Heart right ventricle (tissue), 16 donors: ENCODE measurements at places on chromosomes 11 and 22.

DNA sequence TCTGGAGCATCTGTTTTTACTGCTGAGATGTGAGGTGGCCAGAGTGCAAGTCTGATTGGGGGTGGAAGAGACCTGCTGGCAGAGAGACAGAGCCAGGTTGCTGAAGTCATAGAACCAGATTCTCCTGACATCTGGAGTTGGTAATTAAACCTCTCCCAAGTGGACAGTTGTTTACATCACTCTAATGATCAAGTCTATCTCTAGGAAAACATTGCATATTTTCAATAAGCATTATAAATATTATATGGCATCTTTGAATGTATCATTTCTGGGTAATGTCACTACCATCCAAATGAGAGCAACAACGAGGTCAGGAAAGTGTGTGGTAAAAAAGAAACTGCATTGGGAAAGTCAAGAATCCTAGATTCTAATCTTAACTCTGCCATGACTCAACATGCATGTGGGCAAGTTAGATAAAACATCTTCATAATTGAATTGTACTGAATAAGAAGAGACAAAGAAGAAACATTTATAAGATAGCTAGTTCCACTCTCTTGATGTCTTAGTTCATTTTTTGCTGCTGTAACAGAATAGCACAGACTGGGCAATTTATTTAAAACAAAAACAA, 351.2 kb upstream of the API5 start:
- no peak for DNase-seq

DNA sequence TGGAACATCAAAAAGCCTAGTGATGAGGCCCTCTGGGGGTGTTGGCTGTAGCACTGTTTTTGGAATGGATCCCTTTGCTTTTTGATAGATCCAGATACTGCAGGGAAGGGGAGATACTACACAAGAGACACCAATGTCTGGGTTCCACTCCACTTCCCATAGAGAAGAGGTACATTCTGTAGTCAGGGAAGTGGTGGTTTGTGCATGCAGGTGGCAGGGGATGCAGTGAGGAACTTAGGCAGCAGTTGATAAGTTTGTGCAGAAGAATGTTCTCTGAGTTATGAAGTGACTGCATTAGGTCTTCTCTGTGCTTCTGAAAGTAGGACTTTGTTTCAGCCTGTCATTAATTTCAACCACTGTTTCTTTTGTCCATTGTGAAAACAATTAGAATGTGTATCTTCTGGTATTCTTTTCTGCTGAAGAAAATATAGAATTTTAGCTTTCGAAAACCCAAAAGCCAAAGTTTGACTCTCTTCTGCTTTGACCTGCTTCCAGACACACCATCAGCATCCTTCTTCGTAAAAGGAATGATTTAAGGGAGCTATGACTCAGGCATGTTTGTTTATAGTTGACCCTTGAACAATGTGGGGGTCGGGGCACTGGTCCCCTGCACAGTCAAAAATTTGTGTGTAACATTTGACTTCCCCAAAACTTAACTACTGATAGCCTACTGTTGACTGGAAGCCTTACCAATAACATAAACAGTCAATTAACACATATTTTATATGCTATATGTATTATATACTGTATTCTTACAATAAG, 25.6 kb downstream of the PANX1 start:
- no peak for DNase-seq

DNA sequence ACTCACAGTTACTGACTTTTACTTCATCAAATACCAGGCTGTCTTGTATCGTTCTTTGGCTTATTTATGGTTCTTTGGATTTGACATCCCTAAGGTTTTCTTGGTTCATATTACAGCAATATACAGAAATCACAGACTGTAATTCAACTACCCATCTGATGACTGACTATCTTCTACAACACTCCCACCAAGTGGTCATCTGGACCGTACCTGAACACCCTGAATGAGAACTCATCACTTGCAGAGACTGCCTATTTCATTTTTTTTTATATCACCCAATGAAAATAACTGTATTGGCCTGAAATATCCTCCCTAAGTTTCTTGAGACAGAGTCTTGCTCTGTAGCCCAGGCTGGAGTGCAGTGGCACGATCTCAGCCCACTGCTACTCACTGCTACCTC, 9.5 kb upstream of the UPB1 start:
- no peak for DNase-seq

DNA sequence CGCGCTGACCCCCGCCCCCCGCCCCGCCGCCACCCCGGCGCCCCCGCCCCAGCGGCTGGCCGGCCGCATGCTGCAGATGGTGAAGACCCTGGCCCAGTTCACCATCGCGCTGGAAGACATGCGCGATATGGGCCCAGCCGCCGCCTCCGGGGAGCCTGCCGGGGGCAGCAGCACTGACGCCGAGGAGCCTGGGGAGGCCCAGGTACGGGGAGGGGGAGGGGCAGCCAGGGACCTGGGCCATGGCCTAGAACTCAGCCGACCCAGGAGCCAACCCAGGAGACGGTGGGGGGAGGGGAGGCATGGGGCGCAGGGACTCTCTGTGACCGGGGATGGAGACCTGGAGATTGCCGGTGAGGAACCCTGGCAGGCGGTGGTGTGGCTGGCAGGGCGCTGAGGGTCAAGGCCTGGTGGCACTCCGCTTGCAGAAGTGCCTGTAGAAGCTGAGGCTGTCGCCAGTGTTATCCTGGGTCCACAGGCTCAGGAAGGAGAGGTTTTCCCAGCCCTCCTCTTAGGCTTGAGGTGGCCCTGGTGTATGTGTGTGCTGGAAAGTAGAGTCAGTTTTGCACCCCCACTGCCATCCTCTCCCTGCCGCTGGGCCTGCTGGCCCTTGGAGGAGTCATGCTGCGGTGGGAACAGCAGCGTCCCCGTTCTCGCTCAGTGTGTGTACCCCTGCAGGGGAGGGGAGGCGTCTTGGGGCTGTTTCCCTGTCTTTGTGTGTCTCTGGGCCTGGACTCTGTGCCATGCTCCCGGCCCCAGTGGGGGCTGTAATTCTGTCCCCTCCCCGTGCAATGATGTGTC, 32.9 kb upstream of the RELT start:
- no peak for DNase-seq

- no peak for DNase-seq
Measured at GRCh38 chr11:81484196-81484595, 1249.5 kb downstream of the FAM181B start.
